CD4-positive, alpha-beta T cell treated with Interleukin-4 for 4 hours (primary cell): ENCODE measurements at places on chromosomes 5 and 9.

DNA sequence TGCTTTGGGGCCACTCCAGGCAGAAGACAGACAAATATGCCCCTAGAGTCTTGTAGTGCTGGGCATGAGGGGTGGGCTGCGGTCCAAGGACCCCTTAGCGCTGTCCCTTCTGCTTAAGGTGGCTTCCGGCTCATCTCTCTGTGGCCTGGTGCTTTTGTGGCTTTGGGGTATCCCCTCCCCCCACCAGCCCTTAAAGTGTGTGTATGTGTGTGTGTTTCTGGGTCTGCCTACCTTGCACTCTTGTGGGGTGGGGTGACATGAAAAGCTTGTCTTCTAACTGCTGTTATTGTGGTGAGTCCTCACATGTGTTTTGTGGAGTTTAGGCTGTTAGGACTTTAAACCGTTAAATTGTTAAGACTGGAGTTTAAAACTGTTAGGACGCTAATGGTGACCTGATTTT is 23.6 kb downstream of the MARCHF6 start:
- no peak for DNase-seq

DNA sequence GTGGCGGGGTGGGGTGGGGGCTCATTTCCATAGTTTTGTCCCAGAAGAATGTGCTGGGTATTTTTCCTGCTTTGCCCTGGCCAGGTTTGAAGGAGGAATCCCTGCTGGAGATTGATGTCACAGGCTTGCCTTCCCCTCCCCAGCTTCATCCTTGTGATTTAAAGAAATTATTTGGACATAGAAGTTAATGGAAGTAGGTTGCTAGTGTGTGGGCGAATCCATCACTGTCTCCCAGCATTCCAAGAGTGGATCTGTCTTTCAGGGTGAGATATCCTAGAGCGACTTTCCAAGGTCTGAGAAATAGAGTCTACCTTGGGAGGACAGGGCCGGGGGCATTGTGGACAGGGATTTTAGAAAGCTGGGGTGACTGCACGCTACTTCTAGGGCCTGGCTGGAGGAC is 64.9 kb upstream of the HSPA9 start:
- DNase-seq, result no peak

DNA sequence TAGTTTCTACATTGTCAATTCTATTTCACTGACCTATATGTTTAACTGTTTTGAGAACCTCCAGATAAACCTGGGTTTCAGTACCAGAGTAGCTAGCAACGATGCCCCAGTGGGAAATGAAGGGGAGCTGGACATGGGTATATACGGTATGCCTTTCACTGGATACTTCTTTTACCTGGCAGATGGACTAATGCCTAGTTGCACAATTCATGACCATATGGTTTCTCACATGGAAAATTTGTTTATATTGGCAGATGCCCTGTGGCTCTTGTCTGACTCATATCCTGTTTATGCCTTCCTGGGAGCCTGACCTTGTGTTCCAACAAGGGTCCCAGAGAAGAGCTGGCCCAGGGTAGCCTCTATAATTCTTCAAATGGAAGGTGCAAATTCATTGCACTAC is 144.1 kb downstream of the MAT2B start:
- no peak for DNase-seq

DNA sequence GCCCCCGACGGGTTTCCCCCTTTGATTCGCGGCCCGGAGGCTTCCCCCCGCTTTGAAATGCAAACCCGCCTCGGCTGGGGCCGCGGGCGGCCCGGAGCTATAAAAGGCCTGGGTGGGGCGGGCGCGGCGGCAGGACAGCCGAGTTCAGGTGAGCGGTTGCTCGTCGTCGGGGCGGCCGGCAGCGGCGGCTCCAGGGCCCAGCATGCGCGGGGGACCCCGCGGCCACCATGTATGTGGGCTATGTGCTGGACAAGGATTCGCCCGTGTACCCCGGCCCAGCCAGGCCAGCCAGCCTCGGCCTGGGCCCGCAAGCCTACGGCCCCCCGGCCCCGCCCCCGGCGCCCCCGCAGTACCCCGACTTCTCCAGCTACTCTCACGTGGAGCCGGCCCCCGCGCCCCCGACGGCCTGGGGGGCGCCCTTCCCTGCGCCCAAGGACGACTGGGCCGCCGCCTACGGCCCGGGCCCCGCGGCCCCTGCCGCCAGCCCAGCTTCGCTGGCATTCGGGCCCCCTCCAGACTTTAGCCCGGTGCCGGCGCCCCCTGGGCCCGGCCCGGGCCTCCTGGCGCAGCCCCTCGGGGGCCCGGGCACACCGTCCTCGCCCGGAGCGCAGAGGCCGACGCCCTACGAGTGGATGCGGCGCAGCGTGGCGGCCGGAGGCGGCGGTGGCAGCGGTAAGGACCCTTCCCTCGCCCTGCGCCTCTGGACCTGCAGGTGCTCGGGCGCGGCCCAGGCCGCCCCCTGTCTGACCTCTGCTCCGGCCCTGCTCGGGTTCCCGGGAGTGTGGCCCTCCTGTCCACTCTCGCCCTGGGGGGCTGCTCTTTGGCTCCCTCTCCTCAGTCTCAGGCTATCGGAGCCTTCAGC is at the start of gene CDX1:
Gene CDX1 (plus strand): TSS at position 129 of the 862 bp plus-strand sequence. CDS start 99 bp downstream, at position 228.
- no peak for DNase-seq

DNA sequence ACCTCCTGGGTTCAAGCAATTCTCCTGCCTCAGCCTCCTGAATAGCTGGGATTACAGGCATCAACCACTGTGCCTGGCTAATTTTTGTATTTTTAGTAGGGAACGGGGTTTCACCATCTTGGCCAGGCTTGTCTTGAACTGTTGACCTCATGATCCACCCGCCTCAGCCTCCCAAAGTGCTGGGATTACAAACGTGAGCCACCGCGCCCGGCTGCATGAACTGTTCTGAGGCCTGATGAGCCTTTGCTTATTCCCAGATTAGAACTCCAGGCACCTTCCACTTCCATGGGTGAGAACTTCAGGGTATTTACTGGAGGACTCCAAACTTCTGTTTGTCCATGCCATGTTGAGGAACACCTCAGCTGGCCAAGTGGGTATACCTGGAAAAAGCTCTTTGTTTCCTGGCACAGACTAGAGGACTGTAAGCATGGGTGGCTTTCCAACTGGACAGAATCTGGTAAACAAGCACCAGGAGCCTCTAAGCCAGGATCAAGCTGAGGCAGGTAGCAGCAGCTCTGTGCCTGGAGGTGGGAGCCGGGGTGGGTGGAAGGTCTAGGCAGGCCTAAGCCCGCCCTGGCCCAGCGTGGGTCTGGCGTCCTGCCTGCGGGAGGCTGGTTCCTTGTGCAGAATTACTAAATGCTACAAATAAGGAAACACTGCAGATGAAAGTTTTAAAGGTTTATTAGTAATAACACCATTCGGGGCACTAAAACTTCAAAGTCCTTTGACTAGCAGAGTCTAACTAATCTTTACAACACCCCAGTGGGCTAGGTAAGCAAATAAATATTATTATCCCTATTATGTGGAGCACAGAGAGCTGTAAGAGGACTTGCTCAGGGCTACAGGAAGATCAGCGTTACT is 78.4 kb downstream of the SEMA5A start:
- DNase-seq, result no peak
